ENCODE measurements at places on chromosomes 1 and 21.
A peak's percentile ranks its signal among the peaks of the same experiment; 100 is the strongest.

DNA sequence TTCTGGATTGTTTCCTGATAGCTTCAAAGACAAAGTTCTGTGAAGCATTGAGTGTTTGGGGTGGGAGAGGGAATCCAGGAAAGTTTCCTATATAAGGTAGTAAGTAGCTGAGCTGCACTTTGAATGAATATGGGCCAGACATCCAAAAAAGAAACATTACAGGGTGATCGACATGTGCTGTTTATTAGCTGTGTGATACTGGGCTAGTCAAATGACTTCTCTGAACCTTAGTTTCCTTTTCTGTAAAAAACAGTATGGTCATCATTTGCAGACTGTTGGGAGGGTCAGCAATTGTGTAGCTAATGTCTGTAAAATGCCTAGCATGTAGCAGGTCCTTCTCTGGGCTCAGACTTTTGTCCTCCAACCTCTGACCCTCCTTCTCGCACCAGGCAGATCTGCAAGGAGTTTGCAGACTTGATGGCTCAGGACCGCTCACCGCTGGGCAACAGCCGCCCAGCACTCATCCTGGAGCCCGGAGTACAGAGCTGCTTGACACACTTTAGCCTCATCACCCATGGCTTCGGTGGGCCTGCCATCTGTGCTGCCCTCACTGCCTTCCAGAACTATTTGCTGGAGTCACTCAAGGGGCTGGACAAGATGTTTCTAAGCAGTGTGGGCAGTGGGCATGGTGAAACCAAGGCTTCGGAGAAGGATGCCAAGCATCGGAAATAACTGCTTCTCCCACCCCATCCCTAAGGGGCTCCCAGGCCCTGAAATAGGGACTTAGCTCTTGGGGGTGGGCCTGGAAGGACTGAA lies 21.1 kb downstream of the TFAP2E start:
- DNase-seq: no peak

- DNase-seq: no peak
These were observed 341.2 kb downstream of the HHAT start for GRCh38 chr1:210669951-210670350.

GRCh38 chr1:113479713-113480676 lies 89.7 kb downstream of the MAGI3 start:
- DNase-seq: no peak

DNA sequence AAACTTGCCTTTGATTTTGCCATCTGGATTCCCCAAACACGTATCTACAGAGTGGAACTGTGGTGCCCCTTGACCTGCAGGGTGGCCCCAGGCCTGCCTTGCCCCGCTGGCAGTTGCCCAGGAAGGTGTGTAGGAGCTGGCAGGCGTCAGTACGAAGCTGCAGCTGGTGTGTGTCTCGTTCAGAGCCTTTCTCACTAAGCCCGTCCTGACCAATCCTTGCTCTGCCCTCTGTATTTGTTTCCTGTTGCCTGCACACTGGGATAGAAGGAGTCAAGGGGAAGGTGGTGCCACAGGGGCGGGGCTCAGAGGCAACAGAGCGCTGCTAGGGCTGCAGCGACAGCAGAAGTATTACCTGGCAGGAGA lies 5.2 kb upstream of the VSIG8 start:
- DNase-seq: peak; percentile 88

- no peak for DNase-seq
These were observed 228.4 kb downstream of the RYR2 start for GRCh38 chr1:237270353-237270752.

GRCh38 chr1:203290261-203291089 lies 14.8 kb upstream of the BTG2 start:
- peak; percentile 96 for DNase-seq

DNA sequence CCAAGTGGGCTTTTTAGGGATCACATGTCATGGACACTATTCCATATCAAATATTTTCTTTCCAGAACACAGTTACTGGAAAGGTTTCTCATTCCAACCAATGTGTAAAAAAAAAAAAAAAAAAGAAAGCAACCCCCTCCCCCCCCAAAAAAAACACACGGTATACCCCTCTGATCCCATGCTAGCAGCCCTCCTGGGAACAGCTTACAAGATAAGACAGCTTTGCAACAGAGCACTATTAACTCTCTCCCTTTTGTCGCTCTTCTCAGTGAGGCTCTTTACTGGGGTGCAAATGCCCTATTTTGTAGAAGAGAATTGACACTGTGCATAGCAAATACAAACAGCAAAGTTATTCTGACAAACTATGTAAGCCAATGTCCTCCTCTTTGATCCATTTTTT lies 161.2 kb downstream of the NTMT2 start:
- DNase-seq: no peak

- no peak for DNase-seq
These were observed 395.4 kb downstream of the MATN1 start for GRCh38 chr1:30328100-30328370.

DNA sequence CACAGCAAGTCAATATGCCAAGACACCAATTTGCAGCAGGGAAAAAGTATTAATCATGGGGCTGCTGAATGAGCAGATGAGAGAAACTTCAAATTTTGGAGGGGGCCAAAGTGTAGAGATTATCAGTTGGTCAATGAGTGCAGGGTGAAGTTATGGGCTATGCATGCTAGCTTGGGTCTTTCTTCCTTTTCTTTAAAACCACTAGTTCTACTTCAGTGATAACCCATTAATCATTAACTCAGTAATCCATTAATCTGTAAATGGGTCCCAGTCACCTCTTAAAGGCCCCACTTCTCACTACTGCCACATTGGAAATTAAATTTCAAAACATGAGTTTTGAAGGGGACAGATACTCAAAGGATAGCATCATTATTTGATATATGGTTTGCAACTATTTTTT lies 688.6 kb upstream of the ADGRL4 start:
- no peak for DNase-seq

GRCh38 chr21:29710498-29710897 lies 229.3 kb downstream of the GRIK1 start:
- DNase-seq: no peak

DNA sequence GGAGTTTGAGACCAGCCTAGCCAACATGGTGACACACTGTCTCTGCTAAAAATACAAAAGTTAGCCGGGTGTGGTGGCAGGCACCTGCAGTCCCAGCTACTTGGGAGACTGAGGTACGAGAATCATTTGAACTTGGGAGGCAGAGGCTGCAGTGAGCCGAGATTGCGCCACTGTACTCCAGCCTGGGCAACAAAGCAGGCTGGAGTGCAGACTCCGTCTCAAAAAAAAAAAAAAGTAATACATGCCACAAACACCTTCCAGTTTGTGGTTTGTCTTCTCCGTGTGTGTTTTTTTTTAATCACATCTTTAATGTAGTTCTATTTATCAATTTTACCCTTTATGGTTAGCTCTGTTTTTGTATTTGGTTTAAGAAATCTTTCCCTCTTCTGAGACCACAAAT lies 22.3 kb downstream of the POGZ start:
- no peak for DNase-seq

- peak; percentile 36 for DNase-seq
These were observed 1.2 kb downstream of the PIGP start for GRCh38 chr21:37071561-37072273.

DNA sequence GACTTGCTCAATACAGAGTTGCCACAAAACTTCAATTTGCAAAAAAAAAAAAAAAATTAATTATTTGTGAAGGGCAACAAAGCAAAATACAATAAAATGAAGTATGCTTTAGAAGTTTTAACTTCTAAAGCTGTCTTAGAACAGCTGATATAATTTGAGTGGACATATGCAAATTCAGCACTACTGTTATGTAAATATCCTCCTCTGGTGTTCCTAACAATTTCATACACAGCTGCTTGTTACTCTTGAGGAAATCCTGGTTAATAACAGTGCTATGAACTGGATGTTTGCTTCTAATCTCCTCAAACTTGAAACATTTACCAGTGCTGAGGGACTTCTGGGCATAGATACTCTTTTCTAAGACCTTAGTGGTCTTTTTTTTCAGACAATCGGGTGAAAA lies 69.6 kb upstream of the COL24A1 start:
- no peak for DNase-seq

Measured in NCI-H2081 (cell line).